Omental fat pad (tissue), 4 donors: ENCODE measurements at places on chromosomes 4 and X. TPM values are rescaled to one million over a fixed set of nuclear protein-coding genes. Genes with fewer than 3 reads are reported as not detected.

UGT2A1 gene
- not detected for total RNA-seq

ZMAT1 gene
- total RNA-seq = 5.3 TPM

CLOCK gene
- total RNA-seq = 18.7 TPM

CXCR3 gene
- total RNA-seq = not detected

TNIP3 gene
- not detected for total RNA-seq
